ENCODE measurements at places on chromosomes 1 and 21.

GRCh38 chr1:58768191-58768731 lies 15.6 kb downstream of the JUN start:
- no peak for DNase-seq

DNA sequence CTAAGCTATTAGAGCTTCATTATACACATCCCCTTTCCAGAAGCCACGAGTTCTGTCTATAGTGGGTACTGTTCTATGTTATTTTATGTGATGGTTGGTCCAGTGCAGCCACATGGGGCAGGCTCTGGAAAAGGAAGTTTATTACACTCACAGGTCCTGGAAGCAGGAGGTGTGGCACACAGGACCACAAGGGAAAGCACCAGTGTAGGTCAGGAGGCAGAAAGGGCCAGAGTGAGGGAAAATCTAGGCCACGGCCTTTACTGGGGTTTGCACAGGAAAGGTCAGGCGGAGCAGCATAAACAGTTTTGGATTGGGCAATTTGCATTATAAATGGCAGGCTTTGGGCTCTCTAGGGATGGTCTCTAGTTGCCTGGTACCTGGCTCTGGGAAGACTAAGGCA lies 21.8 kb upstream of the CNIH3 start:
- DNase-seq: no peak

DNA sequence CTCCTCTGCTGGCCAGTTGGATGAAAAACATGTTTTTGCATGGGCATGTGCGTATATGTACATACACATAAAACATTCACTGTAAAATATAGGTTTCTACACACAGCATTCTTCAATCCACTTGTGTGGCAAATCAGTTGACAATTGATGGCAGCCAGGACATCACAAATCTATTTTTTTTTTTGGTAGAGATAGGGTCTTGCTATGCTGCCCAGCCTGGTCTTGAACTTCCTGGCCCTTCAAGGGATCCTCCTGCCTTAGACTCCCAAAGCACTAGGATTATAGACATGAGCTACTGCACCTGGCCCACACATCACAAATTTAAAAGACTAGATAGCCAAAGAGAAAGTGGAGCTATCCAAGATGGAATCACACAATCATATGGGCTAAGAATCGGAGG lies 39.6 kb downstream of the ARHGEF11 start:
- DNase-seq: no peak

GRCh38 chr1:215923129-215923824 lies 356.2 kb downstream of the KCTD3 start:
- no peak for DNase-seq

DNA sequence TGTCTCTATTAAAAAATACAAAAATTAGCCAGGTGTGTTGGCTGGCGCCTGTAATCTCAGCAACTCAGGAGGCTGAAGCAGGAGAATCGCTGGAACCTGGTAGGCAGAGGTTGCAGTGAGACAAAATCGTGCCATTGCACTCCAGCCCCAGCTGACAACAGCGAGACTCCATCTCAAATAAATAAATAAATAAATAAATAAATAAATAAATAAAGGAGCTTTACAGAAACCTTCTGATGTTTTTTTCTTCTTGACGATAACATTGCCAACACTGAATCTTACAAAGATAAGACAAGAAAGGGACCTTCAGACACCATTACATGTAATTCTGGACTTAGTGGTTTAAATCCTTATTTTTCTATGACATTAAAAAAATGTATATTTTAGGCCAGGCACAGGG lies 47.8 kb upstream of the LGALS8 start:
- DNase-seq: no peak
